Stimulated activated CD4-positive, alpha-beta T cell treated with anti-CD3 and anti-CD28 coated beads, Interleukin-1b, Interleukin-23, amount 100 ng/mL, for 48 hours (primary cell): ENCODE measurements at places on chromosomes 7 and 10.
A peak's percentile ranks its signal among the peaks of the same experiment; 100 is the strongest.

GRCh38 chr7:19554581-19554980 lies 154.3 kb downstream of the POLR1F start:
- DNase-seq = no peak

DNA sequence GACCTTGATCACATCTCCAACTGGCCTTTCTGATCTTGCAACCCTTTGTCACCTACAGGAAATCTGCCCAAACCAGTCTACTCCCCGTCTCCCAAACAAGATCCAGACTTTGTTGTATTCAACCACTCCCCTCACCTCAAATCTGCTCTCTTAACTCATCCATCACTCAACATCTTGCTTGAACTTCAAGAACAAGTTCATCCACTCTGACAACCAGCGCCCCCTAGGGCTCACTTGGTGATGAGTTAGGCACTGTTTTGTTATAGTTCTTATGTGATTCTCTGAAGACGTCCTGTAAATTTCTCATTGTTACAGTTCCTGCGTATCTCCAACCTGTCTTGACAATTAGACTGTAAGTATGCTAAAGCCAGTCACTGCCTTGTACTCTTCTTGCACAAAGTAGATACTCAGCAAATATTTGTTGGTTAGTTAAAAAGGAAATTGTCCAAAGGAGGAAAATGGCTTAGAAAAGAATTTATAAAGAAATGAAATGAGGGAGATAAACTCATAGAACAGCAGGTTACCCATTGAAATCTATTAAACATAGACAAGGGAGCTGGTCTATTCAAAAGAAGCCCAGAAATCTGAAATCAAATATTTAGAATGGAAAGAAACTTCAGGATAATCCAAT lies 5.3 kb downstream of the FRMD4A start:
- peak; percentile 66 for DNase-seq

GRCh38 chr10:13820964-13821337 lies 234.2 kb downstream of the PRPF18 start:
- DNase-seq = no peak

DNA sequence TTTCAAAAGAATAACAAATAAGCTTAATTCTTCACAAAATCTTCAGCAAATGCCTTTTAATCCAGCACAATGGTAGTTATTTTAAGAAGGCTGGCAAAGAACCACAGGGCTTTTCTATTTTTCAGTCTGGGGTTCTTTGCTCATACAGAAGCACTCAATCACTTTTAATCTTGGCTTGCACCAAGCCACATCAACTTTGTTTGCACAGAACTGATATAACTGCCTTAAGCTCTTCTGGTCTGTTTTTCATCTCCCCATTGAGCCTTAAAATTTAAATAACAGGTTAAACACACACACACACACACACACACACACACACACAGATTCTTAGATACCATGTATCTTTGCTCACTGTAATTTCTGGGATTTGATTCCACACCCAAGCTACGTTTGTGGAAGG lies 377.0 kb downstream of the GATA3 start:
- DNase-seq = no peak

GRCh38 chr10:59829601-59830000 lies 76.3 kb upstream of the MRLN start:
- DNase-seq = no peak

GRCh38 chr7:47411281-47411869 lies 170.5 kb downstream of the TNS3 start:
- no peak for DNase-seq

DNA sequence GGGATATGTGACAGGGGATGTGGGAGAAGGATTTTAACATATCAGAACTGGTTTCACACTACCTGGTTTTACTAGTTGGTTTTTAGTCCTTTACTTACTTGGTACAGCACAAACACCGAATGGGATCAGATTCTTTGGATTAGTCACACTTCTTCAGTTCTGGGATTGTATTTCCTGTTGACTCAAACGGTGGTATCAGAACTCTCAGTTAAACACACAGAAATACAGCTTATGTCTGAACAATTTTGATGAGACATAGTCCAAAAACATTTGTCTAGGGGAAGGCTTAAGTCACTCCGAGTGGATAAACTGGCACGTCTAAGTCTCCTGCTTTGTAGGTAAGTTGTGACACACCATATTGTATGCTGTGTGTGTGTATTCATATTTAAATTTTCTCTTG lies 480.5 kb downstream of the PHTF2 start:
- DNase-seq = no peak

- no peak for DNase-seq
Measured at GRCh38 chr10:101725296-101726114, 30.5 kb upstream of the FBXW4 start.

GRCh38 chr7:129298268-129298893 lies 73.6 kb downstream of the AHCYL2 start:
- peak; percentile 26 for DNase-seq

DNA sequence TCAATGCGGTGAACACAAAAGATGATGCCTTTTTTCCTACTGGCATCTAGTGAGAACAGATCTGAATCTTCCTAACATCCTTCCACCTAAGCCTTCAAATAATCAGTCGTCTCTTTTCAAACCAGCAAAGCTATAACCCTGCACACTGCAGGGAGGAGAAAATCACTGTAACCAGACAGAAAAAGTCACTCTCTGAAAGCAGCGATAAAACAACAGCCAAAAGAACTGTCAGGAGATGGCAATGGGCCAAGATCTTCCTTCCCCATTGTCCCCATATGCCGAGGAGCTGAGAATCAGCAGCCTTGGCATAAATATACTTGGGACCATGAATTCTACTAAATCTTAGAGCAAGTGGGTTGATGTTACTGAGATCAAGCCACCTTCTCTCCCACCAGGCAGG lies 13.1 kb downstream of the FZD9 start:
- no peak for DNase-seq

GRCh38 chr10:32938554-32939061 lies 19.4 kb downstream of the ITGB1 start:
- no peak for DNase-seq

- DNase-seq = no peak
Measured at GRCh38 chr10:61866700-61867368, 34.7 kb upstream of the ARID5B start.

DNA sequence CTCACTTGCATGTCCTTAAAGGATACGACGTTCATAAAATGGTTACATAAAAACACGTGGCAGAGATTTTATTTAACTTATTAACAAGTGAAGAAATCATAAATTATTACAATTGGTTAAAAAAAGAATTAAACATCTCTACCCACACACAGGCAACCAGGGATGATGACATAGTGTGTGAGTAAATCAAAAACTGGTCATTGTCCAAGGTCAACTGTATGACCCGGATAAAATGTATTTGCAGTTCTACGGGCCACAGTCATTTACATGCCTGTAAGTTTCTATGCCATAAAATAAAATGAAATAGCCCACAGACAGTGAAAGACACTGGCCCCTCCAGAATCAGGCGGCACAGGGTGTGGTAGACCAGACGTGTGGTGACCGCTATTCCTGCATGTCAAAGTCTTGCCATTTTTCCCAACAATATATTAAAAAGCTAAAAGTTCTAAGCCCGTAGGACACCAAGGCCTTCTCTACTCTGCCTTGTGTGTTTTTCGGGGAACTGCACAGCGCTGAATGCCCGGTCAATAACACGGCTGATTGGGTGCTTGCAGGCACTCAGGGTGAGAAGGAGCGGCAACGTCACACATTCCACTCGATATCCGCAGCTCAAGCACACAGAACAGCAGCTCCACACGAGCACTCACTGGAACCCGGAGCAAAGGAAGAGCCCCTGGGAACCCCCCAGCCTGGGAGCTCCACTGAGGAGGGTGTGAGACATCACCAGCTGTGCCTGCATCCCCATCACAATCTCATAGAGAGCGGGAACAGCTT lies 143.3 kb upstream of the PPP2R2D start:
- no peak for DNase-seq

GRCh38 chr7:29563590-29564495 lies at the start of gene PRR15:
PRR15 (plus strand) TSS chr7:29563835; CDS start chr7:29566330, 2,495 bp downstream.
- DNase-seq = no peak

GRCh38 chr10:3765146-3765545 lies 19.9 kb downstream of the KLF6 start:
- DNase-seq = no peak

DNA sequence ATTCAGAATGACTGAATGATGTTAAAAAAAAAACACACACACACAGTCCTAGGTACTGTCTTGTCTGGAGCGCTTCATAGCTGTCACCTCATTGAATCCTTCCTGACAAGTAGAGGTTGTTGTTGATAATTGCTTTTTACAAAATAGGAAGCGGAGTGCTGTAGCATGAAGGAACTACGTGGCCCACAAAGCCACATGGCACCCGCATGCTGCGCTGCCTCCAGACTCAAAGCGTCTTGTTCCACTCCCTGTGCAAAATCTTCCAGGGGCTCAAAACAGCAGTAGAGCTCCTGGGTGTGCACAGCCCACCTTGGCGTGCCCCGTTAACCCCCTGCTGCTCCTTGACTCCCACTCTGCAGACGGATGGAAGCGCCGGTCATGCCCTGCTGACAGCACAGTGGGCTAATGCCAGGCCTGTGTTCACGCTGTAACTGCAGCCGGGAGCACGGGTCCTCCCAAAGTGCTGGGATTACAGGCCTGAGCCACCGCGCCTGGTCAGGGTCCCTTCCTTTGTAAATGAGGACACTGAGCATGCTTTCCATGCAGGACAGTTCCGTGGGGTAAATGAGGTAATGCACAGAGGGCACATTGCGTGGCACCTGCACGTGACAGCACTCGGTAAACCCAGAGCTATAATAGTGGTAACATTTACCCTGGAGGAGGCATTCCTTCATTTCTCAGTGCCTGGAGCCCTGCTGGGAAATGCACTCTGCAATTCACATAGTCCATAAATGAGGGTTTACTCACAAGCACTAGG lies 91.1 kb upstream of the GNA12 start:
- DNase-seq = no peak

- DNase-seq = no peak
Measured at GRCh38 chr10:124306520-124306919, 112.2 kb downstream of the OAT start.

DNA sequence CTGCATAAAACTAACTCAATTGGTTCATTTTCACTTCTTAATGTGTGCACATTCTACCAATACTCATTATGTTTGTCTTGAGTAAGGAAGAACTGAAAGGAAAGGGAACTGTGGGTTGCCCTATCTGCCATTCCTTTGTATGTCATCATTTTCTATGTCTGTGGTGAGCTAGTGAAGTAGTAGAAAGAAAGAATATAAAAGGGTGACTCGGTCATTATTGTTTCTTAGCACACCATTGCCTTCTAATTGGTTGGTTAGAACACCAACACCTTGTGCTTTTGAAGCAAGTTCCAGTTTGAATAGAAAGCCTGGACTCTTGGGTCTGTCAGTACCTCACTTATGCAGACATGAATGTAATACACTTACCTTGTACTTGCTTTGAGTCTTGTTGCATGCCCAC lies 64.3 kb upstream of the MDFIC start:
- no peak for DNase-seq

DNA sequence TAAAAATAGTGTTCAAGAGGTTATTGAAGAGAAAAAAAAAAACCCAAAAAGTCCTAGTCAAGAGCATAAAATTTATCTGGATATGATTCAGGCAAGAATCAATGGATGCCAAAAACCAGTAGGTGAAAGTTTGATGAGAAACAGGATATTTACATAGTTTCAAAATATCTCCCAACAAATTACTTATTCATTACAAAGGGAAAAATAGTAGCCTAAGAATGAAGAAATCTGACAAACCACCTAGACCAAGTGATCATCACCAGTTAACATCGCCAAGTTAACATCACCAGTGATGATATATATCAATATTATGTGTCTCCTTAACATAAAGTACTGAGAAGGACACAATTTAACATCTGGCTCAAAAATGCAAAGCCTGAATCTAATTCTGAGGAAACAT lies 85.2 kb downstream of the RNLS start:
- no peak for DNase-seq

DNA sequence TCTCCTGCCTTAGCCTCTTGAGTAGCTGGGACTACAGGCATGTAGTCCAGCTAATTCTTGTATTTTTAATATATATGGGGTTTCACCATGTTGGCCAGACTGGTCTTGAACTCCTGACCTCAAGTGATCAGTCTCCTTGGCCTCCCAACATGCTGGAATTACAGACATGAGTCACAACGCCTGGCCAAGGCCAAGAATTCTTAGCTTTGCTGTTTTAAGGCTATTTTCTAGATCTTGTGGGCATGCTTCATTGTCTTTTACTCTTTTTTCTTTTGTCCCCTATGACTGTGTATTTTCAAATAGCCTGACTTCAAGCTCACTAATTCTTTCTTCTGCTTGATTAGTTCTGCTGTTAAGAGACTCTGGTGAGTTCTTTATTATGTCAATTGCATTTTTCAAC lies 56.4 kb upstream of the TAS2R16 start:
- no peak for DNase-seq

DNA sequence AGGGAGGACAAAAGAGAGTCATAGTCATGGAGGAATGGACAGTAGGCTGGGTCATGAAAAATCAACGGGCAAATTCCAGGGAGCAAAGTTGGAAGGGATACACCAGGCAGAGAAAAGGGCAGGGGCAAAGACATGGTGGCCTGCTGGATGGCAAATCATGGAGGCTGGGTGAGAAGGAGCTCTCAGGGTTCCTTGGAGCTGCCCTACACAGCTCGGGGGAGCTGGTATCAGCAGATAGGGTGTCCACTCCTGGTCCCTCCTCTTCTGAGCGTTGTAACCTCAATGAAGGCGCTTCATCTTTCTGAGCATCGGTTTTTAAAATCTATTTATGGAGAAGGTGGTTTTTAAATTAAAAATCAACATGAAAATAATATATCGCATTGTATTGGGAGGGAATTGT lies 27.9 kb upstream of the EIF5AL1 start:
- no peak for DNase-seq

DNA sequence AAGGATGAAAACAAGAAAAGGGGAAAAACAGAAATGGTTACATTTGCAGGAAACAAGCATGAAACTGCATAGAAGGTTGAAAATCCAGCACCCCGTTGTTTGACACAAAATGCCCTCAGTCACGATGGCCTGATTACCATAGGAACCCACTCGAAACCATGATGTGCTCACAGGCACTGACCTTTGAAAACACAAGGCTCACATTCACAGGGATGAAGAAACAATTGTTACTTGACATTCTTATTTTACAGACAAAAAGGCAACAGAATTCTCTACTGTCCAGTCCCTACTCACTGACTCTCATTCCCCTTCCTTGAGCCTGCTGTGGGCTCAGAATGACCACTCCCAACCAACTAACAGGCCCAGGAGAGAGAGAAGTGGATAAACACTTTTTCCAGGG lies 131.4 kb upstream of the PDLIM1 start:
- no peak for DNase-seq

DNA sequence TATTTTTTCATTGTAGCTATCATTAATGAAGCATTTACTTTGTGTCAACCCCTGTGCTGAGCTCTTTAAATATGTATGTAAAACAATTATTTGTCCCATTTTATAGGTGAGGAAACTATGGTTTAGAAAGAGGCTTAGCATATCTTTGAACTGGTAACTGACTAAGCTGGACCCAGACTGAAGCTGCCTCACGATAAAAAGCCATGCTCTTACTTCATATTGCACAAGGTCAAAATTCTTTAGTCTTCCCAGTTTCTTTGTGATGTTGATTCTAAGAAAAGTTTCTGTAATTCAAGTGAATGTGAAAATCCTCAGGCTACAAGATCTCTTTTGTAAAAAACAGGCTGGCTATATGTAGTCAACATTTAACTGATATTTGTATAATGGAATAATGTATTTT lies 46.6 kb upstream of the SLC16A12 start:
- no peak for DNase-seq

GRCh38 chr7:1474736-1475135 lies 15.5 kb upstream of the MICALL2 start:
- DNase-seq = no peak
